Naive thymus-derived CD8-positive, alpha-beta T cell (primary cell): ENCODE measurements at places on chromosomes 16 and 17.

GRCh38 chr17:79843816-79844800 lies 4.9 kb upstream of the CBX4 start:
- H3K4me1 ChIP-seq = peaks cover 33% of the 10 kb centered on the region
- DNase-seq = no peak
- no peak overlapping the region for H3K27ac ChIP-seq
- H3K27me3 ChIP-seq = peaks cover 14% of the 10 kb centered on the region
- no peaks in the 10 kb centered on the region for H3K36me3 ChIP-seq

- no peak overlapping the region for H3K27ac ChIP-seq
- H3K27me3 ChIP-seq = peaks cover 6% of the 10 kb centered on the region
- DNase-seq = no peak
- H3K4me1 ChIP-seq = no peaks in the 10 kb centered on the region
These were observed 5.8 kb downstream of the FOXN1 start for GRCh38 chr17:28511858-28512461.

- no peak for DNase-seq
- no peaks in the 10 kb centered on the region for H3K27me3 ChIP-seq
- H3K27ac ChIP-seq = peak overlapping the region; percentile 20
- H3K4me3 ChIP-seq = no peak overlapping the region
- peaks cover 26% of the 10 kb centered on the region for H3K4me1 ChIP-seq
- H3K36me3 ChIP-seq = no peaks in the 10 kb centered on the region
These were observed 46.2 kb downstream of the TUBD1 start for GRCh38 chr17:59846394-59847165.

- no peak for DNase-seq
- peaks cover 30% of the 10 kb centered on the region for H3K36me3 ChIP-seq
- peak overlapping the region; percentile 5 for H3K27ac ChIP-seq
- no peaks in the 10 kb centered on the region for H3K27me3 ChIP-seq
These were observed 58.0 kb downstream of the KANSL1 start for GRCh38 chr17:46135126-46135812.

- DNase-seq = no peak
- H3K4me3 ChIP-seq = no peak overlapping the region
- H3K27me3 ChIP-seq = no peaks in the 10 kb centered on the region
- no peak overlapping the region for H3K27ac ChIP-seq
These were observed 4.8 kb upstream of the AARSD1 start for GRCh38 chr17:42969001-42969581.
